Mammary microvascular endothelial cell (primary cell): ENCODE measurements at places on chromosomes 13 and 19. TPM values are rescaled to one million over a fixed set of nuclear protein-coding genes. Genes with fewer than 3 reads are reported as not detected.

Gene ZNF324B
- 5.0 and 5.3 TPM in 2 replicates for total RNA-seq

Gene ARRDC5
- not detected in 2 replicates for total RNA-seq

Gene VSIG10L
- total RNA-seq = 0.27 and 0.39 TPM in 2 replicates

Gene BCL3
- total RNA-seq = 23.0 and 27.9 TPM in 2 replicates

Gene TMPRSS9
- total RNA-seq = not detected in 2 replicates

Gene CRTC1
- 2.0 and 3.7 TPM in 2 replicates for total RNA-seq

Gene TMEM255B
- 22.0 and 31.4 TPM in 2 replicates for total RNA-seq

Gene LILRA6
- not detected in 2 replicates for total RNA-seq

Gene LRG1
- 0.73 and 0.79 TPM in 2 replicates for total RNA-seq

Gene PRRG2
- 1.1 and 3.3 TPM in 2 replicates for total RNA-seq

Gene HIPK4
- total RNA-seq = not detected in 2 replicates

Gene ZNF497
- total RNA-seq = under 0.01 and 0.59 TPM in 2 replicates

Gene SLC6A16
- total RNA-seq = 0.07 and 0.10 TPM in 2 replicates

Gene MEIOSIN
- not detected in 2 replicates for total RNA-seq

Gene ZDHHC20
- 54.0 and 55.0 TPM in 2 replicates for total RNA-seq

Gene EID2B
- total RNA-seq = 3.1 and 3.9 TPM in 2 replicates

Gene CGB8
- not detected in 2 replicates for total RNA-seq

Gene MED26
- total RNA-seq = 5.1 and 7.6 TPM in 2 replicates

Gene IFI30
- 16.9 and 21.9 TPM in 2 replicates for total RNA-seq

Gene CGB2
- total RNA-seq = not detected in 2 replicates

Gene LIM2
- total RNA-seq = not detected in 2 replicates

Gene LGALS4
- total RNA-seq = not detected in 2 replicates

Gene ZNF780B
- total RNA-seq = 3.8 and 7.3 TPM in 2 replicates

Gene MCEMP1
- total RNA-seq = not detected in 2 replicates

Gene AMH
- total RNA-seq = 0.33 TPM in 1 of 2 replicates, not detected in the other

Gene PNMA8C
- not detected in 2 replicates for total RNA-seq

Gene RDH8
- total RNA-seq = not detected in 2 replicates

Gene ZNF98
- total RNA-seq = not detected in 2 replicates

Gene ZNF865
- 1.8 and 2.7 TPM in 2 replicates for total RNA-seq

Gene ZNF222
- 1.4 and 1.8 TPM in 2 replicates for total RNA-seq

Gene PBX4
- not detected in 2 replicates for total RNA-seq

Gene KANK2
- total RNA-seq = 42.7 and 63.6 TPM in 2 replicates

Gene COX7A1
- 20.4 and 29.4 TPM in 2 replicates for total RNA-seq

Gene CCDC8
- 0.60 and 0.69 TPM in 2 replicates for total RNA-seq
